ENCODE measurements at places on chromosomes 2 and 18.

DNA sequence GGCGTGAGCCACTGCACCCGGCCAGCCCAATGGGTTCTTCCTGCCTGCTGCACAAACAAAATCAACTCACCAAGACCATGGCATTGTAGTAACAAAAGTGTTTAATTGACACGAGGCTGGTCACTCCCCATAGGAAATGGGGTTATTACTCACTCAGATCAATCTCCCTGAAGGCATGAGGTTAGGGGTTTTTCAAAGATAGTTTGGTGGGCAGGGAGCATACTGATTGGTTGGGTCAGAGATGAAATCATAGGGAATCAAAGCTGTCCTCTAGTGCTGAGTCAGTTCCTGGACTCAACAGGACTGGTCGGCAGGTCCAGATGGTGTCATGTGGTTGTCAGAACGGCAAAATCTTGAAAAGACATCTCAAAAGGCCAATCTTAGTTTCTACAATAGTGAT, 122.1 kb downstream of the TMEM17 start:
- DNase-seq, result no peak

DNA sequence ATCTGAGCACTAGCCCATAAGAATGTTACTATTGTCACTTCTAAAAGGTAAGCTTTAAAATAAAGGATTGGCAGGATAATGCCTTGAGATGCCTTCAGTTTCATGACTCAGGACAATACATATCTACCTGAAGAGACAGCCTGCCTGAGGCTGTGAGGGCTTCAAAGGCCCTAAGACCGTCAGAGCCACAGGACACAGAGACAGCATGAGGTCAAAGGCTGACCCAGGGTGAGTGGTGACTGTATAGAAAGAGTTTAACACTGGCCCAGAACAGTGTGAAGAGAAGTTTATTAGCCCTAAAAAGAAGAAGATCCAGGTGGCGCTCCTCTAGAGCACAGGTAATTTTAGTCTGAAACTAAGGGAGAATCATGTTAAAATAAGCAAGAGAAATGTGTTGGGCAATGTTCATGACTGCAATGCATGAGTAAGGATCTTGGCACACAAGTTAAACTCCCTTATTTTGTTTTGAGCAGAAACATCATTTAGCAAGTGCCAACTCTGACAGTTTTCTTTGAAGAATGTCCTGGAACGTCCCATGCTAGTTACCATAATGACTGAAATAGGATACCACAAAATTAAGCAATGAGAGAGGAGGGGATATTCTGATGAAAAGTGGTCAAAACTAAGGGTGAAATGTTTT, 78.1 kb upstream of the FAM110C start:
- DNase-seq, result no peak

DNA sequence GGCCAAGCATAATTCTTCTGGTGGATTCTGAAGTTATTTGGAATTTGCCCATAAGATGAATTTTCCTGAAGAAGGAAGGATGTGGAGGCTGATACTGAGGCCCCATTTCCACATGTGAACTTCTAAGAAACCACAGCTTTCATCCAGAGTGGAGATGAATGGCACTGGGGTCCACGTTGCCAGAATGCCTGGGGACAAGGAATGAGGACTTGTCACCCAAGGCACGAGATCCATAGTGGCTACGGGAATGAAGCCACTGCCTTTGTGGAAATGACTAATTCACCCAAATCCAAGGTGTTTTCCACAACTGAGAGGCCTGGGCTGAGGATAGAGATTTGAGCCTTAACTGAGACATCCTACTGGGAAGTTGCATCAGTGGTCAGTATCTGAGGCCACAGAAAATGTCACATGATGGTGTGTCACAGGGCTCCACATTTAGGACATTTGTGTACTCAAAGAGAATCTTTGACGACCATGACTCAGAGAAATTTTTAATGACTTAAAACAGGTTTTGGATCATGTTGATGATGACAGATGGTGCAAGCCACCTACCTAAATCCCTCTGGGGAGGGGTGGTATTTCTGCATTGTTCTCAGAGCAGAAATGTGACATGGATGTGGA, 286.1 kb downstream of the SOX11 start:
- no peak for DNase-seq

GRCh38 chr18:43875511-43875910, 598.2 kb upstream of the SYT4 start:
- DNase-seq, result no peak

GRCh38 chr2:149224543-149224942, 105.8 kb upstream of the LYPD6 start:
- DNase-seq, result no peak

DNA sequence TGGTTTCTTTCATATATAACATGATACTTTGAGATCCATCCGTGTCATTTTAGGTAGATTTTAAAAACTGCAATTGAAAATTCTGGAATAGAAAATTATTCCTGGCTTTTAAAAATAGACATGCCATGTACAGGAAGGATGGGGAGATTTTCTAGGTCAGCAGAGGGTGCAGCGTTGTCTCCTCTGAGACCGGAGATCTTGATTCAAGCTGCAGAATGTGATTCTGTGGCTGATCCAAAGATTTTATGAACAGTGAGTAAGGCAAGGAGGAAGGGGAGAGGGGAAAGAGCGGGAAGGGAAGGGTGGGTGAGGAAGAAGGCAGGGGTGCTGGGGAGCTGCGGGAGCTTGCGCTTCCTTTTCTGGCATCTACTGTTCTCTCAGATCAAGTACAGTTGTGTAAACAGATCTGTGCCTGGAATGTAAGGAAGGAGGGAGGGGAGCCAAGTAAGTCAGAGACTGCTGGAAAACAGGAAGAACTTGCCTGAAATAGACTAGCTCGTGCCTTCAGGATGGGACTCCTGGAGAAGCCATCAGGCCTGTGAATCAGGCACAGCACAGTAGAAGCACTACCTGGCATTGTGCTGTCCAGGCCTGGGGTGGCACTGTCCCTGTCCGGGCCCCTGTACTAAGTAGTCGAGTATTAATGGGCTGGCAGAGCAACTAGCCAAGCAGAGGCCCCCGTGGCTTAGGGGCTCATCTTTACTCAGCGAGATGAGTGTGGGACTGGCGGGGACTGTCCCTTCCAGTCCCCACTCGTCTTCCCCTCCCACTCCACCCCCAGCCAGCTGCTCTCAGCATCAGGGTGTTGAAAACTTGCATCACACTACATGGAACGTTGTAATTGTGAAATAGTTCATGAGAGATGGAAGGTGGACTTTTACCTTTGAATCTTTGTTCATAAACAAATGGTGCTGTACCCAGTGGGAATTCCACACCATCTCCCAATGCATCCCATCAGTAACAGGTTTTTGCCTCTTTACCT, 163.5 kb downstream of the UXS1 start:
- DNase-seq, result peak; percentile 55

DNA sequence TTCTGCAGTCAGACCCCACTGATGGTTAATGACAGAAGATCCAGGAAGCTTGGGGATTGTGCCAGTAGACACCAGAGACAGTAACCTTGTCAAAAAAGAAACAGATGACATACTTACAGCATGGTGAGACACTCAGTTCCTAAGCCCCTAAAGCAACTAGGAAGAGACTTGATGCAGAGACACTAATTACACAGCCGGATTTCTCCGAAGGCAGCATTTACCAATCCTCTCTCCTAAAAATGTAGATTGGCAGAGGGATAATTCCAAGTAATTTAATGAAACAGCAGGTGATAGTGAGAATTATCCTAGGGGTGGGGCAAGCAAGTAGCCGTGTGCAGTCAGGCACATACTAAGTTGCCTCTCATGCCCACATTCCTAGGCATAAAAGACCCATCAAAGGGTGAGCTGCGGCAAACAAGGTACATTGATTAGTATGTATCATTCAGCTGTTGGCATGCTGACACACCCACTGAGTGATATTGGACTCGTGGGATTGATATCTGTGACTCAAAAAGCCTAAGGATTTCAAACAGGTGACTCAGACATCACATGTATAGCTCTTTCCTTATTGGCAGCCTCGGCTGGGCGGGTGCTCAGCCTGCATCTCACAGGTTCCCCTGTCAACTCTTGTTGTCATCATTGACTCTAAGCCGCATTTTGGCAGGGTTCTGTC, 296.7 kb upstream of the ATP5MC3 start:
- no peak for DNase-seq

DNA sequence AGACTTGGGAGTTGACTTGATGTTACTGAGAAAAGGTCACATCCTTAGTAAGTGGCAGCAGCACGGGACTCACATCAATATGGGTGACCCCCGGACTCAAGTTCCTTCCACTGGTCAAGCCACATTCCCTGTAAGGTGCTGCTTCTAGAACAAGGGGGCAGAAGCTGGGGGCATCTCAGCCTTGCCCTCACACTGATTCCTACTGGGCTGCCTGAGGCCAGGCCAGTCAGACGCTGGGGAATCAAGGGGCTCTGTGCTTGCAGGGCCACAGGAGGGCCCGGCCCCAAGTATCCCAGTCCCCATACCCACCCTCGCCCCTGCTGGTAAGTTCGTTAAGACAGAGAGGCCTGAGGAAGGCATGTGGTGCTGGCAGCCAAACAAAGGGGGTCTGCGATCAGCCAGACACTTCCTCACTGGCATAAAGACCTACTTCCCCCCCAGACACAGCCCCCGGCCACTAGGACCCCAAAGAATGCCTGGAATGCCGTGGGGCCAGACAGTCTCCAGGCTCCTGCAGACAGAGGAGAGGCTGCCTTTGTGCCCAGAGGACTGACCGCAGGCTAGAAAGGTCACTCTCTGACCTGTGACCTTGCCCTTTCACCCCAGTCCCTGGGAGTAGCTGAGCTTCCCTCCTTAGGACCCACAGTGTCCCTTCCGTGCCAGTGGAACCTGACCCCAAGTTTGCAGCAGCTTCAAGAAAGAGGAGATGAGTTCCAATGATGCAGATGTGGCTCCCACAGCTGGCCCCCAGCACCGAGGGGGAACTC, 83.6 kb downstream of the HS1BP3 start:
- no peak for DNase-seq

- DNase-seq, result no peak
Measured at GRCh38 chr2:64104933-64105332, 39.3 kb downstream of the PELI1 start.

DNA sequence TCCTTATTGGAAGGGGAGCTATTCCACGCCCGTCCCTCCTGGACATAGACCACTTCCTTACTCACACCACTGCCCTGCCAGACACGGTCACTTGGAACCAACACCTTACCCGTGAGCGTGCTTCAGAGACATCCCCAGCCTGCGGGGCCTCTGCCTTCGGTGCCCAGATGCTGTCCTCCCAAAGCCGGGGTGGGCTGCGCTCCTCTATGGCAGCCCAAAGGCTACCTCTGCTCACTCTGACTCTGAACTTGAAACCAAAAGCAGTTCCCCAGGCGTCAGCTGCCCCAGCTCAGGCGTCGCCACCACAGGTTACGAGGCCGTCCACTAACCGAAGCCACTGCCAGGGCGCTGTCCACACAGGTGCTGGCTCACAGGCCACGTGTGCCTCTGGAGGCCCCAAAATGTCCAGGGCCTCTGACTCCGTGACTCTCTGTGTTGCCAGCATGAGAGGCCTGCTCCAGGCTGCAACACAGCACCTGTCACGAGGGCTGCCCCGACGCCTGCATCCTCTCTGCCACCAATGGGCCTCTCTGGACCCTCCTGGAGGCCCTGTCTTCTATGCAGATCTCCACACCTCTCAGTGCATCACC, 23.8 kb downstream of the HDAC4 start:
- DNase-seq, result no peak

DNA sequence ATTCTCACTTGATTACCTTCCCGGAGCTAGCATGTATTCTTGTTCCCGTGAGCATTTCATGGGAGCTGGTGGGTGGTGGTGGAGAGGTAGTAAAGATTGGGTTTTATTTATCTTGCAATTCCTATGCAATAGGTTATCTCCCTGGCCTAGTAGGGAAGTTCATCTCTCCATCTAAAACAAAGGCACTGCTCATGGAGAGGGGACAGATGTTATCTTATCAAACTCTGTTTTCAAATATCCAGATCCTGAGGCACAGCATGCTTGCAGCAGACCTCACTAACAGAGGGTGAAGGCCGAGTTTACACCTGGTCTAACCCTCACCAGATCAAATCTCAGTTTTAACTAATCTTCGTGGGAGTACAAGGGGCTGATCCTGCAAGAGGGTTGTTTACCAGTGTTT, 98.9 kb downstream of the CYRIA start:
- DNase-seq, result no peak

DNA sequence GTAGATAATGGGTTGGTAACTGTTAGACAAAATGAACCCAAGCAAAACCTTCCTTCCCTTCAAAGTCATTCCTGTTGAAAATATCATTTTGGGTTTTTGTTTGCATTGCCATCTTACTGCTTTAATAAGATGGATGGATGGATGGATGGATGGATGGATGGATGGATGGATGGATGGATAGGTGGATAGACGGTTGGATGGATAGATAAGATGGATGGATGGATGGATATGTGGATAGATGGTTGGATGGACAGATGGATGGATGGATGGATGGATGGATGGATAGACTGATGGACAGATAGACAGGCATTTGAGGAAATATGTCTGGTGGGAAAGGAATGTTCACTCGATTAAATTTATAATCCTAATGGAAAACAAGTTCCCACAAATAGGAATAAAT, 133.2 kb downstream of the COL4A4 start:
- no peak for DNase-seq

GRCh38 chr2:96527286-96528005, 9.1 kb upstream of the ARID5A start:
- DNase-seq, result peak; percentile 49

DNA sequence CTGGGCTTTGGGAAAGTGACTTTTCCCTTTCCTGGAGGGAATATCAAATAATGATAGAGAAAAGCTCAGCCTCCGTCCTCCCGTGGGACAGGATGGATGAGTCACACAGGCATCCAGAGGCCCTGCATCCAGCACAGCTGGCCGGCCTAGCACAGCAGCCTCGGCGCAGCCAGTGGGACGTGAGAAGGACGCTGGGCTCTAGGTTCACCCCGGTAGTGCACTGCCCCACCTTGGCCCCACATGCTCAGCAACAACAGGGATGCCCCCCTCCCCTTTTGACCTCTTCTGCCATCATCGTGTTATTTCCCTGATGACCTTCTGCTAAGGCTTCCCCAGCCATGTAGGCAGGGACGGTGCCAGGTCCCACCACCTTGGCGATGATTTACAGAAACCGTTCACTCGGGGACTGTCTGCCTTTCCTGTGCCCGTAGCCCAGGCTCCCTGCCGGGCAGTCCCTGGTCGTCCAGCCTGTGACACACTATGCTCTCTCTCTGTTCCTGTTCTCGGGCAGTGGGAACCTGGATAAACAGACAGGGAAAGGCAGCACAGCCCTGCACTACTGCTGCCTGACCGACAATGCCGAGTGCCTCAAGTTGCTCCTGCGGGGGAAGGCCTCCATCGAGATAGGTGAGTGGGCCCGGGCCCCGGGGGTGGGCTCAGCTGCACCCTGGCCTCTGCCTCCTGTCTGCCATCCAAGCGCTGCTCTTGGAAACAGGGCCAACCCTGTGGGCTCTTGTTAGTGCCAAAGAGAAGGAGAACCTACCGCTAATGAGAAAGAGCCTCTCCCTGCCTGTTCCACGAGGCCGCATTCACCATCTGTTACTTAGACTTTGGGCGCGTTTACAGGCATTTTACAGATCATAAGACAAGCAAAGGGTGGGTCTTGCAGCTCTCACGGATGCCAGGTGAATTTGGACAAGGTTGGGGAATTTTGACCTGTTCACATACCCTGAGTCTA, 44.6 kb downstream of the ITGB1BP1 start:
- peak; percentile 94 for DNase-seq
